ENCODE measurements at places on chromosomes 1 and 21.
A peak's percentile ranks its signal among the peaks of the same experiment; 100 is the strongest.

GRCh38 chr21:43034826-43035225 is 40.8 kb downstream of the CBS start:
- no peak for DNase-seq

DNA sequence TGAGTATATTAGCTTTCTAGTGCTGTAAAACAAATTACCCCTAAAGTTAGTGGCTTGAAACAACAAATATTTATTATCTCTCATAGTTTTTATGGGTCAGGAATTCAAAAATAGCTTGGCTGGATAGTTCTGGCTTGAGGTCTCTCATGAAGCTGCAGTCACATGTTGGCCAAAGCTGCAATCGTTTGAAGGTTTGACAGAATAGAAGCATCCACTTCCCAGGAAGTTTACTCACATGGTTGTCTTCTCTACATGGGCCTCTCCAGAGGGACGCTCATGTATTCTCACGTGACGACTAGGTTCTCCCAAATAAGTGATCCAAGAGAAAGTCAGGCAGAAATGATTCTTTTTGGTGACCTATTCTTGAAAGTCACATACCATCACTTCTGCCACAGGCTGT is 99.1 kb downstream of the NIBAN1 start:
- no peak for DNase-seq

- DNase-seq: no peak
Observed at GRCh38 chr1:79603843-79604242, 597.3 kb upstream of the ADGRL4 start.

DNA sequence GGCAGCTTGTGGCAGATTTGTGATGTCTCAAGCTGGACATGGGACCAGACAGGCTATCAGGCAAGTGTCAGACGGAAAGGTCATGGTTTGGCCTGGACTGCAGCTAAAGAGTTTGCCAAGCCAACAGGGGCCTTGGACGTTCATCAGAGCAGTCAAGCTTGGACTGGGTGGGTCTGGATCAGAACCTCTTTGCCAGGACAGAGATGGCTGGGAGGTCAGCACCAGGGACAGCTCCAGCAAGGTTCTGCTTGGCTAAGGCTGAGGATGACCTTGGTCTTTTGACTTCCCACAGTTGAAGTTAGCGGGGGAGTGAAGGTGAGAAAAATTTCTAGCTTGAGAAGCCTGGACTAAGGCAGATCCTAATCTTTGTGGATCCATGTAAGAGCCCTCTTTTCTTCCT is 68.1 kb downstream of the GRIK3 start:
- peak; percentile 12 for DNase-seq

DNA sequence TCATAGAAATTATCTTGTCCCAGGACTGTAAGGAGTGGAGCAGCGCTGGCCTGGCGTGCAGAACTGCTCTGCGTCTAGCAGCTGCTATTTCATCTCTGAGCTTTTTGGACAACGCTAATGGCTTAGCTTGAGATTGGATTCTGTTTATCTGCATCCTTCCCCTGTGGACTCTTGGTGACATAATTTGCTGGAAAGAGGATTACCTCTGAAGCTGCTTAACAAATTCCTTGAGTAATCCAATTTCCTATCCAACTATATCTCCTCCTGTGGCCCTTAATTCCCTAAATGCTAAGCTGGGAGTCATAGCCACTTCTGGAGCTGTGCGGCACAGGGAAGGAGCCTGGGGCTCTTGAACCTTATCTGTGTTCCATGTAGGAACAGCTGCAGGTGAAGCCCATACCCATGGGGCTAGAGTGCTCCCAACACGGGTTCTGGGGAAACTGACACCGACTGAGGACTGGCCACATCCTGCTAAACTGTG is 43.2 kb downstream of the IL6R start:
- no peak for DNase-seq

Measured in erythroblast (primary cell).